ENCODE measurements at places on chromosomes 7 and 10.
A peak's percentile ranks its signal among the peaks of the same experiment; 100 is the strongest.

DNA sequence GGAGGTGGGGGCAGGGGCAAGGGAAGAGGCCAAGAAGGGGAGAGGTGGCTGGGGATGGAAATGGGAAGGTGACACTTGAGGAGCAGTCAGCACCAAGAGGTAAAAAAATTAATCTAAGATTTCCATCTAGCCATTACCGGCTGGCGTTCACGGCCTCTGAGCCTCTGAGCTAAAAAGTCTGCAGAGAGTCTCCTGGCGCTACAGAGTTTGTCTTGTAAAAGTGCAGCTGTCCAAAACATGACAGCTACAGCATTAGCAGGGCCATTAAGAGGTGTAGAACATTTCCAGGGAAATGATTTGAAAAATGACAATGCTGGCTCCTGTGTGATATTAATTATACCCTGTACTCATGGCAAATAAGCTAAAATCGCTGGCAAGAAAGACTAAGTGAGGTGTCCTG lies 167.6 kb downstream of the LRMDA start:
- no peak for DNase-seq

DNA sequence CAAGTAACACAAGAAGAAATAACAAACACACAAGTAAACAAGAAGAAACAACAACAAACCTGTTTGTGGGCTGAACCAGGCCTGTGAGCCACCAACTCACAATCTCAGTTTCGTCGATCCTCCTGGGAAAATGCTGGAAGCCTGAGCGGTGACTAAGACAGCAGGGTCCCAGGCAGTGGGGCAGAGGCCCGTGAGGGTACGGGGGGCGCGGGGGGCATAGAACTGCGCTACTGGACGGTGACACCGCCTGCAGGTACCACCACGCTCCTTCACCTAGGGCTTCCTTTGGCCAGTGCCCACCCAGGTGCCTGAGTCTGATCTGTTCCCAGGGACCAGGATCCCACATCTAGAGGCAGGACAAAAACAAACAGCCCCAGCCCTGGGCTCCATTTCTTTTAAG lies 3.4 kb upstream of the CALN1 start:
- no peak for DNase-seq

DNA sequence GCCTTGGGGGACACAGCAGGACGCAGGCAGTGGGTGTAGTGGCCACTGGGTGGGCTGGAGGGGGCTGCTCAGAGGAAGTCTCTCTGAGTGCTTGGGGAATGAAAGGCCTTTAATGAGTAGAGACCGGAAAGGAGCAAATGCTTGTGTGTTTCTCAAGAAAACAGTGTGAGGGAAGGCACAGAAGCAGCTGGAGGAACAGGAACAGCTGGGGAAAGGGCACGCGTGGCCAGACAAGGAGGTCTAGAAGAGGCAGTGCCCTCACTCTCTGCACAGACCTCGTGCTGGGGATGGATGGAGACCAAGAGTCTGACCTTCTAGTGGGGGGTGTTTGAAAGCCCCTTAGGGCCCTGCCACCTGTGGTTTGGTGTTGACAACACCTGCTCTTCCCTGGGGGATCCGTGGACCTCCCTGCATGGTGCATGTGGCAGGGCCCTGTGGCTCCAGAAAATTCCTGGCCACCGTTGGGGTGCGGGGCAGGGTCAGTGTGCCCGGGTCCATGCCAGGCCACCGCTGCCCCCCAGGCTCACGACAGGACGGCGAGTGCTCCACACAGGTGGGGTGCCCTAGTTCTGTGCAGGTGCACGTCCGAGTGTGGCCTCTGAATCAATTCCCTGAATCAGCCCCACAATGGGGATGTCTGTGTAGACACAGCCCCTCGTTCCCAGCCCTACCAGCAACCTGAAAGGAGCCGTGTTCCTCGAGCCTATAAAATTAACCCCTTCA lies 25.9 kb upstream of the FAM20C start:
- DNase-seq, result no peak

DNA sequence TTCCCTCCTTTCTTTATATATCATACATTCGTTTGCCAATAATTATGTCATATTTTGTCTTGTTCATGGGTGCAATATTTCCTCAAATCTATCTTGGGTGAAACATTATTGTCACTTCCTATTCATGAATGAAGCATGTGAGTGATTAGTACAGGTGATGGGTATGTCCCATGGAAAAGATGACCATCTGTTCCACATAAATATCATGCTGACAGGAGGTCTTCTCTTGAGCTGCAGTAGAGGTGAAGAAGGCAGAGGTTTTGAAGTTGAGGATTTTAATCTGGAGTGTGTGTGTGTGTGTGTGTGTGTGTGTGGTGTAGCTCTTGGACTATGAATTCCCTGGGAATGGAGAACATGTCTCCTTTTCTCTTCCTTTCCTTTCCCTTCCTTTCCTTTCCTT lies 350.5 kb upstream of the CHRM2 start:
- no peak for DNase-seq

GRCh38 chr10:17808971-17809841 lies at the start of gene MRC1:
MRC1 (plus strand) TSS chr10:17809348; CDS start chr10:17809466, 118 bp downstream.
- DNase-seq, result peak; percentile 9
